ENCODE measurements at places on chromosomes 5 and 9.
A peak's percentile ranks its signal among the peaks of the same experiment; 100 is the strongest.

GRCh38 chr5:153476767-153477166 lies 13.7 kb upstream of the GRIA1 start:
- DNase-seq = no peak

DNA sequence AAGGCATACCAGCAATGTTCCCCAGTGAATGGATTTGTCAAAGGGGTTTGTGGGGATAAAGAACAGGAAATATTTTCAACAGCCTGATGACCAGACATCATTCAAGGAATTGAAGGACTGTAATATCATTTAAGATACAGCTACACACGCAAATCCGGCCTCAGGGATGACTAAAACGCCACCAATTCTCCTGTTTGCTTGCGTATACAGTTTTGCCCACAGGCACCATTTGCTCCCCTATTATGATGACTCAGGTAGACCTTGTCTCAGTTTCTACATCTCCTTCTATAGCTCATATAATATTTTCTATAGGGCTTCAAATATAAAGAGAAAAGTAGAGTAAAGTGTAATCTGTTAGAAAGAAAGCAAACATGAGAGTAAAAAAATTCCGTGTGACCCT lies 29.7 kb upstream of the ITGA1 start:
- no peak for DNase-seq

GRCh38 chr9:87096506-87096905 lies 149.2 kb upstream of the GAS1 start:
- DNase-seq = no peak

GRCh38 chr9:72997387-72997995 lies 44.6 kb upstream of the ALDH1A1 start:
- no peak for DNase-seq

- no peak for DNase-seq
Observed at GRCh38 chr5:4659851-4660250, 480.3 kb upstream of the ADAMTS16 start.

DNA sequence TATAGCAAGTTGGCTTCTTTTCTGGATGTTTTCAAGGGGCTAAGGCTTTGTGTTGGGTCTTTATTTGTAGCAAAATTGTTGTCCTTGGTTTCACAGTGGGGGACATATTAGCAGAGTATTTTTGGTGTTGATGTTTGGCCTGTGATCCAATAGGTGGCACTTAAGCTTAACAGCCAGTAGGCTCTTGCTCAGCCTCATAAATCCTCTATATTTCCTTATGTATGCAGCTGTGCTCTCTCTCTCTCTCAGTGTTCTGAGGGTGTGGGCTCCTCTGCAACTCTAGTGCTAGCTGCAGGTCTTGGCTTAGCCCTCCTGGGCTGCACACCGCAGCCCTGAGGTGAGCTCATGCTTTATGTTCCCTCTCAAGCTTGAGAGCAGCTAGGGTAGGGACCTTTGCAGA lies 195.0 kb upstream of the GHR start:
- DNase-seq = no peak

DNA sequence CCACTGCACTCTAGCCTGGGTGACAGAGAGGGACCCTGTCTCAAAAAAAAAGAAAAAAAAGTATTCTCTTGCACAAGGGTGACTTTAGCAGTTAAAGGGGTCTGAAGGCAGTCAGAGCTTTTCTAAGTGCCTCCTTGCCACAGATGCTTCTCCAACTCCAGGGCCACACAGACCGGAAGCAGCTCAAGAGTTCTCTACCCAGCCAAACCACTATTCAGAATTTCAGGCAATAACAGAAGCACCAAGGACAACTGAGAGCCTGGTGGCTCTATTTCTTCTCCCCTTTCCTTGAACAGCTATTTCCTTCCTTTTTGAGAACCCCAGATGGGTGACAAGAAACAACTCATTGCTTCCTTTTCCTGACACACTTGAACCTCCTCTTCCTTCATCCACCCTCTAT lies 2.2 kb downstream of the FAM219A start:
- DNase-seq = no peak

DNA sequence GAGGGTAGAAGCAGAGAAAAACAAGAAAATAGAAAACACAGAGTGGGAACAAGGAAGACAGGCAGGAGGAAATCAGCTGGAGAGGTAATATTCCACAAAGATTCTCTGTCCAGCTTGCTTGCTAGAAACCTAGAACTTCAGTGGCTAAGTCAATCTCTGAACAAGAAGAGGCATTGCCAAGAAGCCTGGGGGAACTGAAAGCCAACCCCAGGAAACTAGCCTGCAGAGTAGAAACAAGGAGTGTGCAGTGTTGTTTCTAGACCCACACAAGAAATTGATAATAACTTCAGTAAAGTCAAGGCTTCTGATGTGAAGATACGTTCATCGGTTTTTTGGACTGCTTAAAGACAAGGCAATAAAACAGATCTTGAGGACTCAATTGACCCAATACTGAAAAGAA lies 234.5 kb upstream of the MAP3K1 start:
- no peak for DNase-seq

DNA sequence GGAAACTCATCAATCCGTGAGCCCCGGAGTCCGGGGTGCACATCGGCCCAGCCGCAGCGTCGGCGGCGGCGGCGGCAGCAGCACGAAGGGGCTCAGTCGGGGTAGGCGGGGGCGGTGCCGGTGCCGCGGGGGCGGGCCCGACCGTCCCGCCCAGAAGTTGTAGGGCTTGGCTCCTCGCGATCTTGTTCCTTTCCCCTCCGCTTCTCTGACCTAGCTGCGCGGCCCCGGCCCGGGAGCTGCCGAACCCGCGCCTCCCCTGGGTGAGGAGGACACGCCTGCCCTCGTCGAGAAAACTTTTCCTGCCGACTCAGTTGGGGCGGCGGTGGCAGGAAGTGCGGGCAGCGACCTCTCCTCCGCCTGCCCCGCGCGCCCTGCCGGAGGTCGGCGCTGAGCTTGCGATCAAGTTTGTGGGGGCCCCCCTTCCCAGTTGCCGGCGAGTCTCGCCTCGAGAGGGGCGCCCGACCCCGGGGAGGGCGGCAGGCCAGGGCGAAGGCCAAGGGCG lies at the start of gene MAN2A1:
TSS of gene MAN2A1 (plus strand) at position 188 of the 502 bp plus-strand sequence. CDS start 491 bp downstream, outside the sequence.
- peak; percentile 56 for DNase-seq

DNA sequence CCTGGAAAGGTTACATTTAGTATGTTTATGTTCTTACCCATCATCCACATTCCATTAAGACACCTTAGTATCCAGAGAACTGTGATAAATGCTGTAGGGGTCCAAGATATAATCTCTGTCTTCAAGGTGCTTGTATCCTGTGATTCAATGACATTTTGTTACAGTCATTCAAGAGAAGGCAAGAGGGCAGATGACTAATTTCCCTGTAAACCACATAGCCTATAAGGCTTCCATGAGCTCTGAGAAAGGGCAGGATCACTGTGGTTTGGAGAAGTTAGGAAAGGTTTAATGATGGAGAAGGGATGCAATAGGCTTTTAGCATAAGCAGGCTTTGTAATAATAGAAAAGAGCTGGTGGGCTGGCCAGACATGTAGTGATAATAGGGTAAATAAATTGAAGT lies 40.0 kb downstream of the PAPPA start:
- no peak for DNase-seq

- no peak for DNase-seq
Observed at GRCh38 chr5:40674661-40675235, 5.0 kb upstream of the PTGER4 start.

DNA sequence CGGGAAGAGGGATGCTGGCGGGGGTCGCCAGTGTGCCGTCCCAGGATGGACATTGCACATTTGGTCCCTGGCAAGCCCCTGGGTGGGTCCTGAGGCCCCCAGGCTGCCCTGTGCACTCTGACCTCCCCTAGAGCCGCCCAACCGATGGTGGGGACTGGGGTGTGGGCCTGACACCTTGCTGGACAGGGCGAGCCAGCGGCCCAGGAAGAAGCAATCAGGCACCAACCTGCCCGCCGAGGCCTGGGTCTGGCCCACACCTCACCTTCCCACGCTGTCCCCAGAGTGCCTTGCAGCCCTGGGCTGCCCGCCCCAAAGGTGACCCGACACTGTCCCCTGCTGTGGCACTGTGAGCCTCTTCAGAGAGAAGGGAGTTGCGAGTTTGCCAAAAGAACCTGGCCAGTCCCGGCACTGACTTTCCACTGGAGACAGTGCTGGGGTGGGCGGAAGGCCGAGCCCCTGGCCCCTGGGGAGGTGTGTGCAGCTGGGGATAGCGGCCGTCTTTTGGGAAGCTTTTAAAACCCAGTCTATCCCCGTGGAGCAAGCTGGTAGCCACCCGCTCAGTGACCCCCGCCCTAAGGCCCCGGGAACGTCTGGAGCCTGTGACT lies 12.0 kb upstream of the NRARP start:
- DNase-seq = no peak

All from NCI-H774 (cell line).